ENCODE measurements at places on chromosomes 1 and 21.

DNA sequence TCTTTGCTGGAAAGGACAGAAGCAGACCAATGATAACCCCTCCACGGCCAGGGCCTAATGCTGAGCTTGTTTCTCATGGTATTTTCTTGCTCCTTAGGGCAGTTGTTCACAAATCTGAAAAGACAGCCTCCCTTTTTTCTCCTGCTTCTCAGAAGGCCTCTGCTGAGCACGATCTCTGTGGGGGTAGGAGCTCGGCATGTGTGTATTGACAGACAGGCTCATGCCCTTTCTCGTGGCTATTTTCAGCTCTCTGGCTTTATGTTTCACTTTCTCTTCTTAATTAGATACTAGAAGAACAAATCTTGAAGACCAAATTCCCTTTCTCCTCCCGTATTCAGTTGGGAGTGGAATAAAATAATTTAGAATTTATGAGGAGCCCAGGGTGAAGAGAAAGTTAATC lies 768 bp upstream of the RIIAD1 start:
- DNase-seq: no peak

DNA sequence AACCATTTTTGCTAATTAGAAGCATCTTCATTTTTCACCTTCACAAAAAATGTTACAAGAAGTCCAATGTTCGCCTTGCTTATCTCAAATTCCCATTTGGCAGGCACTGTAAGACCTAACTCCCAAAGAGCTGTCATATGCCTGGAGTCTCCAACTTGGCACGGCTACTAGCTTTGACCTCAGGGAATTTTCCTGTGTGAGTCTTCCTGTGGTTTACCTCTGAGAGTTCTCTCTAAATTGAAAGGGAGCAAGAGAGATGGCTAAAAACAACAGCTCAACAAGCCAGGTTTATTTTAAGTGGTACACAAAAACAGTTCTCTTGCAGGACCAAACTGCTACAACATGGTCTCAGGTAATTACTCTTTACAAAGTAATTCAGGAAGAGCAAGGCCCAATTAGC lies 756.0 kb upstream of the ADGRL2 start:
- DNase-seq: no peak

DNA sequence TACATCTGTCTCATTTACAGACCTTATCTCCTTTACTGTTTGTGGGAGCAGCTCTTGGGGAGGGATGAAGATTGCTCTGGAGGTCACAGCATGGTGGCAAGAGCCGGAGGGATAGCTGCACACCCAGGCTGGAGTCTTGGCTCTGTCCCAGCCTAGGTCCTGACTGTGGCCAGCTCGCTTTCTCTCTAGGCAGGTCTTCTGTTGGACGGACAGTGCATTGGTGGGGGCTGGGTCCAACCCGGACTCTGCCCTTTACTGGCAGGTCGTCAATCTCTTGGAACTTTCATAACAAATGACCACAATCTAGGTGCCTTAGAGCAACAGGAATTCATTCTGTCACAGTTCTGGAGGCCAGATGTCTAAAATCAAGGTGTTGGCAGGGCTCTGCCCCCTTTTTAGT lies 319.8 kb upstream of the C1orf174 start:
- no peak for DNase-seq

GRCh38 chr1:9181176-9181906 lies 52.4 kb upstream of the GPR157 start:
- DNase-seq: no peak

DNA sequence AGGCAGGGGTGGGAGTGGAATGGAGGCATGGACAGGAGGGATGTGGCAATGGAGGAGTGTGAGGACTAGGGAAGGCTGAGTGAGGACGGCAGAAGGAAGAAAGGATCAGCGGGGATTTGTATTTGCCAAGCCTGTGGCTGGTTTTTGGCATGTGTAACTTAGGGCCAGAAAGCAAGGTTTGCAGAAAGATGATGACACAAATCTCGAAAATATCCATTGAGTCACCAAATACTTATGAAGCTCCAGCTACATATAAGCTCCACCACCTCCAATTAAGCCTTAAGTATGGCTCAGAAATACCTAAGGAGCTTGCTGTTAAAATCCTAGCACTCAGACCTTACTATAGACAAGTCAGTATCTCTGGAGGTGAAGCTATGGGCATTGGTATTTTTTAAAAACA lies 90.1 kb downstream of the OMA1 start:
- peak; percentile 73 for DNase-seq

DNA sequence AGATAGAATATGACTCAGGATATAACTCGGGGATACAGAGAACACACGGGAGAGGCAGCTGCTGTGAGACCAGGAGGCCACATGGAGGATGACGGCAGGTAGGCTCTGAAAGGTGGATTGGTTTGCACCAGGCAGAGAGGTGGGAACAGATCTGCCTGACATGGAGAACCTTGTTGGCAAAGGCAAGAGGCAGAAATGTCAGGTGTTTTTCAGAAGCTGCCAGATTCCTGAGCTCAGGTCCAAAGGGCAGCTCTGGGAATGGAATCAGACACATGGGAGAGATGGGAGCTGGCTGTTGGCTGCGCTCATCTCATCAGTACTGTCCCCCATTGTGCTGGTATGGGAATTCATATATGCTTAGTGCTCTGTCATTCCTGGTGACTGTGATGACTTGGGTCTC lies 19.2 kb downstream of the SYT6 start:
- DNase-seq: no peak

- DNase-seq: peak; percentile 77
These were observed 82.8 kb upstream of the BMP8A start for GRCh38 chr1:39408641-39409054.

- no peak for DNase-seq
These were observed 78.3 kb downstream of the LRRC8C start for GRCh38 chr1:89711140-89711778.

GRCh38 chr1:220157738-220158137 lies 63.8 kb downstream of the IARS2 start:
- no peak for DNase-seq

- DNase-seq: no peak
These were observed 85.0 kb upstream of the KCNJ15 start for GRCh38 chr21:38171723-38172344.

DNA sequence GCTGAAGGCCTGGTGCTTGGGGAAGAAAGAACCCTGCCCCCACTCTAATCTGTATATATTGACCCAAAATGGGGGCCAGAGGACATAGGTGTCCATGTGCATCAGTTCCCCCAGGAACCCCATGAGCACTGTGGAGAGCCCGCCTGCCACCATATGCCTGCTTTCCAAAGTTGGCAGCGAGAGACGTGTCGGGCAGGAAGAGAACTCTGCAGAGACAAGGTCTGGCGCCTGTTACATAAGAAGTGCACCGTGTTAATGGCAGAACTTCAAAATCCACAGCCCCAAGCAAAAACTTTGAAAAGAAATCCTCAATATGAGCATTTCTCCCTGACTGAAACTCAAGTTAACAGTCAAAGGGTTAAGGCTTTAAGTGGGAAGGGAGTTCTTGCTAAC lies 8.0 kb downstream of the CTNNBIP1 start:
- no peak for DNase-seq

DNA sequence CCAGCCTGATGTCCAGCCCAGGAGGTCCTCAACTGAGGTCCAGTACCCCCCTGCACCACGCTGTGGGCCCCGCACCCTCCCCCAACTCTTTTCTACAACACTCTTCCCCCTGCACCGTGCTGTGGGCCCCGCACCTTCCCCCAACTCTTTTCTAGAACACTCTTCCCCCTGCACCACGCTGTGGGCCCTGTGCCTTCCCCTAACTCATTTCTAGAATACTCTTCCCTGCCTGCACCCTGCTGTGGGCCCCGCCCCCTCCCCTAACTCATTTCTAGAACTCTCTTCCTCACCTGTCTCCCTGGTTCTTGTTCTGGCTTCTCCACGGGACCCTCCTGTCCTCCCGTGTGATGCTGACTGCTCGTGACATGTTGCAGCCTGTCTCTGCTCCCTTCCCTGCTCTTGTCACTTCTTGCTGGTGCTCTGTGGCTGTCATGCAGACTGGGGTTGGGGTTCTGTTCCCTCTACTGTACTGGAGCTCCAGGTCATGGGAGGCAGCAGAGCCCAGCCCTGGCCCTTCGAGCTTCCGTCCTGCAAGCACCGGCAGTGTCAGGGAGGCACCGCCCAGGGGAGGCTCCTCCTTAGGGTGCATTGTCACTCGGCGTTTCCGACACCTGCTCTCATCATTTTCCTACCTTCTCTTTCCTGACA lies 160.1 kb upstream of the COL6A1 start:
- no peak for DNase-seq

- DNase-seq: no peak
These were observed 22.6 kb upstream of the RABGAP1L start for GRCh38 chr1:174136714-174137113.

Measured in GM04503 (cell line).